ENCODE measurements at places on chromosomes 16 and 17.

- DNase-seq, result no peak
These were observed 860 bp upstream of the DCAF7 start for GRCh38 chr17:63549289-63549945.

DNA sequence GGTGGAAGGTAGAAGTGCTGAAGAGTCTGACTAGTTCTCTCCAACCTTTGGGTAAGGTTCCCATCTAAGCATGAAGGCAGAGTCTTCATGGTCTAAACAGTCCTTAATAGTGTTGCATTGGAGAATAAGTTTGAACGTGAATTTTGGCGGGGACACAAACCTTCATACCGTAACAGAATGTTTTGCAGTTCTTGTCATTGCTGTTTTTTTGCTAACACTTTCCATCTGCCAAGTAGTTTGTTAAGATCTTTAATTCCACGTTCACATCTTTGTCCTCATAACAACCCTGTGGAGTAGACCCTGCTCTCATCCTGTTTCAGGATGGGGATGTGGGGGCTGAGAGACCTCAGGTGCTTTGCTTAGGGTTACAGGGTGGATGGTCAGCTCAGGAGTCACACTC is 936.9 kb upstream of the EEF2KMT start:
- no peak for DNase-seq

- DNase-seq, result no peak
These were observed 215.1 kb upstream of the GSE1 start for GRCh38 chr16:85398050-85398451.

- DNase-seq, result no peak
These were observed 5.3 kb downstream of the NLK start for GRCh38 chr17:28047806-28048205.

- peak; percentile 88 for DNase-seq
These were observed 37.6 kb downstream of the ARHGAP27 start for GRCh38 chr17:45394913-45395568.

DNA sequence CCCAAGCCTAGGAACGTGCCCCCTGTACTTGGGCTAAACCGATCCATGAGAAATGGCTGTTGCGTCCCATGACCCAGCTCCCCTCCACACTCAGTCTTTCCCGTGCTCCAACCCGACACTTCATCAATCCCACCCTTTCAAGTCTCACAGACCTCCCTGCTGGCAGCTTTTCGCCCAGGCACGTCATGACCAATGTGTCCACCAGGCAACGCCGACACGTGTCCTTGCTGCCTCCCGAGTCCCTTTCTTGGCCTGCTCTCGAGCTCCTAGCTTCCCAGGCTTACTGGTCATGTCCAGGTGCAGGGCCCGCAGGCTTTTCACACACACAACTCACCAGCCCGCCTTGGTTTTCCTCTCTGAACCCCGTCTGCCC is 12.2 kb downstream of the MNT start:
- DNase-seq, result no peak

GRCh38 chr16:71526111-71526631 is at the start of gene CHST4:
TSS of gene CHST4 (plus strand) at chr16:71526426. CDS start at chr16:71536678, 10,252 bp downstream.
- DNase-seq, result no peak

DNA sequence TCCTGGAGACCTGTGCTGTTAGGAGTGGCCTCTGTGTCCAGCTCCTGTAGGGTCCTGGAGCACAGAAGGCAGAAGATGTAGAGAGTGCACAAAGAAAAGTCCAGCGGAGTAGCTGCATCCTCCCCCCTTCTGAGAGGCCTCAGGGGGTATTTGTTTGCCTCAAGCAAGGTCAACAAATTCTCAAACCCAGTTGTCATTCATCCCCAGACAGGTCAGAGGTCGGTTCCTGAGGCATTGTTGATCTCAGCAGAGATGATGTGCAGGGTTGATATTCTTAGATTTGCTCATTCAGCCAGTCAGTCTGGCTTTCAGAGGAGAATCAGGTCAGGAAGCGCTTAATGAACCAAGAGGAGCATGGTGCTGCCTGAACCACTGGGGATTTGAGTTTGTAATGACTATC is 8.3 kb upstream of the RBFOX1 start:
- DNase-seq, result no peak

GRCh38 chr17:27244011-27244410 is 49.9 kb upstream of the WSB1 start:
- no peak for DNase-seq

DNA sequence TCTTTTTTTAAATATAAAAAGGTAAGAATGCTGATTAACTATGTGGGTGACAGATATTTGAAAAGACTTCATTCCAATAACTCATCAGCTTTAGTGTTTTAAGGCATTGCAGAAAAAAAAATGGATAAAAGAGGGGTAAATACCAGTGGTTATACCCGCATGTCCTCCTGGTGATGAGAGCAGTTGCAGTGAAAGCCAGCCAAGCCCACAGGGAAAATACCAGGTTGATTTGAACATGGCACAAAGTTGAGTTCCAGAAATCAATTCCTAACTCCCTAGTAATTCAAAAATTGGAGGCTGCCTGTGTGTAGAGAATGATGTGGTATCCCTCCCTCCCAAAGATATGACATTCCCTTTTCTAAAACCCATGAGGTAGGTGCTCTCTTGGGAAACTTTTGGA is 453.2 kb upstream of the SOX9 start:
- no peak for DNase-seq

GRCh38 chr16:17936766-17937402 is 399.7 kb downstream of the NPIPA8 start:
- no peak for DNase-seq

GRCh38 chr17:12739500-12739899 is 49.8 kb upstream of the ARHGAP44 start:
- DNase-seq, result no peak

DNA sequence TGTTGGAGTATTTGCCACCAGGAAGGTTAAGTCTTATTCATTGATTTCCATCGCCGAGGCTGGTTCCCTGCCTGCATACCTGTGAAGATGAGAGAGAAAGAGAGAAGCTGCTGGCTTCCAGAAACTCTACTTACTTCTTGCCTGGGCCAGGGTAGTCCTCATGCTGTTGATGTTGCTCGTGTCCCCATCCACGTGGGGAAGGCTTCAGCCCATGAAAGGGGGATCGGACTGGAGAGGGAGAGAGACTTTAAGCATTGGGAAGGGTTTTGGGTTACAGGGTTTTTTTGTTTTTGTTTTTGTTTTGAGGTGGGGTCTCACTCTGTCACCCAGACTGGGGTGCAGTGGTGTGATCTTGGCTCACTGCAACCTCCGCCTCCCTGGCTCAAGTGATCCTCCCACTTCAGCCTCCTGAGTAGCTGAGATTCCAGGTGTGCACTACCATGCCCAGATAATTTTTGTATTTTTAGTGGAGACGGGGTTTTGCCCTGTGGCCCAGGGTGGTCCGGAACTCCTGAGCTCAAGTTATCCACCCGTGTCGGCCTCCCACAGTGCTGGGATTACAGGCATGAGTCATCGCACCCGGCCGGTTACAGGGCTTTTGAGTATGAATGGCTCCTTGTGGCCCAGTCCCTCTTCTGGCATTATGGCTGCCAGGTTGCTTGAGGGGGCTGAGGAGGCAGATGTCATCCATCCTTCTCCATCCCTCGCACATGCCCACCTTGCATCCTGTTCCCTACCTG is 26.6 kb downstream of the ITGB3 start:
- DNase-seq, result no peak

- DNase-seq, result no peak
These were observed 3.2 kb downstream of the DDX52 start for GRCh38 chr17:37640015-37640414.

DNA sequence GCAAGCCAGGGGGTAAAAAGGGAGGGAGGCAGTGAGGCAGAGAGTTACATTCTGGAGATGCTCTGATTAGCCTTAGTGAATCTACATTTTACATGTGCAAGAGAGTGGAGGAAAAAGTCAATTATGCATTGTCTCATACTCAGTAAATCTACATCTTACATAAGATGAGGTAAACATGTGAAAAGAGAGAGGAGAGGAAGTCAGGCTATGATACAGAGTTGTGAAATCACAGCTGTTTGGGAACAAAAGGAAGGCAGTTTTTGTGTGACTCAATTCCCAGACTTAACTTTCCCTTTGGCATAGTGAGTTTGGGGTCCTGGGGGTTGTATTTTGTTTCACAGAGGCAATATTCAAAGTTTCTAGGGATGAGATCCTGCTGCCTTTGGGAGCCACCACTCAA is 67.8 kb downstream of the GP2 start:
- no peak for DNase-seq

- no peak for DNase-seq
These were observed 162.6 kb downstream of the FTO start for GRCh38 chr16:53866520-53866919.

DNA sequence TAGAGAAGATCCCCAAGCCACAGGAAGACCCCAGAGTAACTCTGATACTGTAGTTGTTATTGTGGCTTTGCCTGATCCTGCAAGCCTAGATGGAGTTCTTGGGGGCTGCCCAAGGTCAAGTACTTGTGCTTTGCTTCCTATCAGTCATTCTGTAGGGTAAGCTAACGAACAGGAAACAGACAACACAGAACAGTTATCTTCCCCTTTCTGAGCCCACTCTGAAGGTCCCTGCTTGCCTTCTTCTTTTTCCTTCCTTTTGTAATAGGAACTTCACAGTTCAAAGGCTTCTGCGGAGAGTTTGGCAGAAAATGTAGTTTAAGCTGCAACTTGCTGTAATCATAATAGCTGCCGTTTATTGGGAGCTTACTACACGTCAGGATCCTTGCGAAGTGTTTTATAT is 494.1 kb upstream of the ERCC4 start:
- DNase-seq, result no peak

- DNase-seq, result no peak
These were observed 33.0 kb downstream of the DCAKD start for GRCh38 chr17:45018514-45018847.

- no peak for DNase-seq
These were observed 60.4 kb downstream of the STH start for GRCh38 chr17:46059486-46059885.

GRCh38 chr17:6358131-6358530 is 76.8 kb downstream of the AIPL1 start:
- DNase-seq, result no peak

DNA sequence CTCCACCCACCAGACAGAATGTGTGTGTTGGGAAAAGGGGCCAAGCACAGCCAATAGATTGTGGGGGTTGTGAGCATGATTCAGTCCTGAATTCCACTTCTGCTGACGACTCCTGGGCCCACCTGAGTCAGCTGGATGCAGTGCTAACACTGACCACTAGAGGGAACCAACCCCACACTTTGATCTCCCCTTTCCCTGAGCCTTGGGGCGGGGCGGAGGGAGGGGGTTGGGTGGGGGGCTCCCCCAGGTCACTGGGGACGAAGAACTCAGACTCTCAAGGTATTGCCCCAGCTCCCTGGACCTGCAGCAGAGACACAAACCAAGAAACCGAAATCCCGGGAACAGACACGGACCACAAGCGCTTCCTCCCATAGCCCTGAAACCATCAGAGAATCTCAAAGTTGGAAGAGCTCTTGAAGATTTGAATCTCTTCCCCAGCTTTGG is 621 bp upstream of the CSHL1 start:
- DNase-seq, result peak; percentile 15

GRCh38 chr17:44602970-44603369 is 45.7 kb downstream of the FZD2 start:
- no peak for DNase-seq

- no peak for DNase-seq
These were observed 7.3 kb upstream of the MC1R start for GRCh38 chr16:89911375-89911774.

DNA sequence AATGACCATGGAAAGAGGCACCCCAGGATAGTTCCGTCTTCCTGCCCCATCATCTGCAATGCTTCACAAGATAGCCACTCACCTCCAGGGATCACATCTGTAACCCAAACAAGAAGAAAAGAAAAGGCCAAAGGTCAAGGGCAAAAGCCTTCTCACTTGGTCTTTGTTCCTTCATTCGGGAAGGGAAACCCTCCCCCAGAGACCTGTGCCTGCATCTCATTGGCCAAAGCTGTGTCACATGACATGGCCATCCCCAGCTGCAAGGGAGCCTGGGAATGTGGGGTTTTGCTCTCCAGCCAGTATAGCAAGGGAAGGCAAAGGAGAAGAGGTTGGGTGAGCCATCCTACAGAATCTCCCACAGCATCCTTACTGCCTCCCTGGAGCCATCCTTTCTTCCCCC is 47.9 kb downstream of the NOL11 start:
- DNase-seq, result no peak

- no peak for DNase-seq
These were observed 3.9 kb downstream of the ZNF750 start for GRCh38 chr17:82835766-82836512.

- no peak for DNase-seq
These were observed 39.5 kb upstream of the TMEM132E start for GRCh38 chr17:34539881-34540280.

GRCh38 chr16:72860726-72861562 is 187.0 kb downstream of the ZFHX3 start:
- no peak for DNase-seq

DNA sequence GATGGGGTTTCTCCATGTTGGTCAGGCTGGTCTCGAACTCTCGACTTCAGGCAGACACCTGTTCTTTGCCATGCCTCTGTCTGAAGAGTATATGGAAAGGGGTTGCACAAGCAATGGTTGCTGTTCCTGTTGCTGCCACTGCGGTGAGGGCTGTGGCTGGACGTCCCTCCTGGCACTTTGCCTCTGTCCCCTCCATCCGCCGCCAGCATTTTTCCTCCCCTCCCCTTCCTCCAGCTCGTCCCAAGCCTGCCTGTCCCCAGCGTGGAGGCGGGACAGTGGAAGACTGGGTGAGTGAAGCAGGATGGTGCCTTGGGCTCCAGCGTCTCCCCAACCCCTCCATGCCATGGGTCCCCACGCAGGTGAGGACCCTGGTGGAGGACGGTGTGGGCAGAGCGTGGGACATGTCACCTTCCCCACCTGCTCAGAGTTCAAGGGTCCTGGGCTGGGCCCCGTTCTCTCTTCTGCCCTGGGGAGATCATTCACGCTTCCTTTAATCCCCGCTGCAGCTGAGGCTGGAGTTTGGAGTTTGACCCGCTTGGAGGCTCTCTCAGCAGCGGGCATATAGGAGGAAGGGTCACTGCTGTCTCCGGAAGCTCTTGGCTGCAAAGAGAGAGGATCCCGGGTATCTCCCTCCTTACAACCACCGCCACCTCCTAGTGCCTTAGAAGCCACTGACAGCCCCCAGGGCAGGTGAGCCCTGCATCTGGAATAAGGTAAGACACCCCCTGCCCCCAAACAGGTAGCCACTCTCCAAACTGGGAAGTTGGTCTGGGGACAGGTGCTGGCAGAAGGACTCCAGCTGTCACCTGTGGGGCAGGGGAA is at the start of gene SLC5A11:
SLC5A11 (plus strand) TSS at position 238 of the 822 bp plus-strand sequence. CDS start 12,681 bp downstream, outside the sequence.
- no peak for DNase-seq

GRCh38 chr17:41315204-41315794 is at the start of gene KRTAP17-1:
TSS of gene KRTAP17-1 (minus strand) at chr17:41315710. CDS start at chr17:41315650, 60 bp downstream.
- DNase-seq, result no peak

DNA sequence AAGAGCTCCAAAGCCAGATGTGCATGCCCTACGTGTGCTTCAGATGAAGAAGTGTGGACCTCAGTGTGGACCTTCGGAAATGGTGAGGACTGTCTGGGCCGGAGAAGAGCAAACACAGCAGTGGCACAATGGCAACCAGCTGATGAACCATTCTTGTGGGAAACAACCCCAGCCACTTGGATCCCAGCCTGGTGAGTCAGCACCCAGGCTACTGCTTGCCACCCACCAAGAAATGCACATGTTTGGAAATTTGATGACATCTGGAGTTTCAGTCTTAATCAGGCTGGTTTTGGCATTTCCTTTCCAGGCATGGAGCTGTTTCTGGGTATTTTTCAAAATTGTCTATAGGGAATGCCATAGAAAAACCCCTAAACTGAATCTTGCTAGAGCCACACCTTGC is 42.7 kb downstream of the DYNLRB2 start:
- DNase-seq, result no peak

- no peak for DNase-seq
These were observed 16.7 kb downstream of the EPOP start for GRCh38 chr17:38657824-38658740.

GRCh38 chr16:50266337-50267091 is at the start of gene ADCY7:
TSS of gene ADCY7 (plus strand) at chr16:50266551. CDS start at chr16:50288180, 21,629 bp downstream.
- DNase-seq, result no peak

All from right lung (tissue), 10 donors.